ENCODE measurements at places on chromosomes 3 and 15.

- DNase-seq, result no peak
Observed at GRCh38 chr15:95329362-95329761, 1001.1 kb upstream of the NR2F2 start.

DNA sequence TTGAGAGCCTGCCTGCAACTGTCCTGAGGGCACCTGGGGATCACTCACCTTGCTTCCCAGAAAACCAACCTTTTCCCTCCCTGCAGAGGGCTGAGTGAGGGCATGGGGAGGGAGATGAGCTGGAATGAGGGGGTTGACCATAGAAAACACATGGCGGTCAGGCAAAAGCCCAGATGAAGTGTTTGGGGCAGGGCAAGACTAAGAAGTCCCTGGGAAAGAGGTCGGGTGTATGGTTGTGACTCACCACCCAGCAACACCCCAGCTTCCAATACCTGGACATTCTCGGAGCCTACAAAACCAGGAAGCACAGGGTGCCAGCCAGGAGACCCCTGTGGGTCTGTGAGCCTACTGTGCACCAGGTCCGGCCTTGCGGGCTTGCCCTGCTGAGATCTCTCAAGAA is 95.3 kb upstream of the ATP2B2 start:
- DNase-seq, result no peak

DNA sequence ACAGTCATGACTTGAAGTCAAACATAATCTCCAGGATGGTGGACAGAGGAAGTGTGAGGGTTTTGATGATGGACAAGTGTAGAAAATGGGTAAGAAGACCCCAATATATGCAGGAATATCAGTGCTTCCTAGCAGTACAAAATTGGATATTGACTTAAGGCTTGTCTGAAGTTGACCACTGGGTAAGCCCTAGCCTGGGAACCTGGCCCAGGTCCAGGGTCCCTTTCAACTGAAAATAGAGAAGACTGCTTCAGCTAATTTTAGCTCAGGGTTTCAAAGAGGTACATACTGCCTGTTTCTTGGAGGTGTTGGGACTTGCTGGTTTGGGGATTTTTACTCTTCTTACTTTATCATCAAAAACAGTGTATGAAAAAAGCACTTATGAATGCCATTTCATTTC is 4.7 kb downstream of the NR1D2 start:
- no peak for DNase-seq

GRCh38 chr3:152317184-152317583 is 48.5 kb downstream of the MBNL1 start:
- DNase-seq, result no peak

- DNase-seq, result no peak
Observed at GRCh38 chr3:114060906-114061655, 4.5 kb downstream of the QTRT2 start.

DNA sequence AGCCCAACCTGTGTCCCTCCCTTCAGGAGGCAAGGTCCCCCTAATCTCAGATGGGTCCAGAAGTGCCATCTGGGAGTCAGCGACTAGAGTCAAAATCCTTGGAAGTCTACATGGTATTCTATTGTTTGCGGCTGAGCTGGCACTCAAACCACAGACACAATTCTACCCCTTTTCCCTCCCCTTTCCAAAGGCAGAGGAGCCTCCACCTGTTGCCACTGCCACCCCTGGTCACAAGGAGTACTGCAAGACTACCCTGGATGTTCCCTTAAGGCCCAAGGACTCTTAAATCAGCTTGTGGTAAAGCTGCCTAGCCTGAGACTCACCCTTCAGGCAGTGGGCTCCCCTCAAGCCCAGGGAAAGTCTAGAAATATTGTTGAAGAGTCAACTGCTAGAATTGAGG is 4.3 kb upstream of the OR5H6 start:
- no peak for DNase-seq

Measured in cortex of kidney (tissue), 1 donor.